ENCODE measurements at places on chromosomes 3 and 15.

GRCh38 chr3:126749931-126750755 lies 46.1 kb downstream of the CHCHD6 start:
- no peak for DNase-seq

GRCh38 chr15:58932710-58933280 lies 684 bp downstream of the SLTM start:
- DNase-seq, result peak; percentile 39

DNA sequence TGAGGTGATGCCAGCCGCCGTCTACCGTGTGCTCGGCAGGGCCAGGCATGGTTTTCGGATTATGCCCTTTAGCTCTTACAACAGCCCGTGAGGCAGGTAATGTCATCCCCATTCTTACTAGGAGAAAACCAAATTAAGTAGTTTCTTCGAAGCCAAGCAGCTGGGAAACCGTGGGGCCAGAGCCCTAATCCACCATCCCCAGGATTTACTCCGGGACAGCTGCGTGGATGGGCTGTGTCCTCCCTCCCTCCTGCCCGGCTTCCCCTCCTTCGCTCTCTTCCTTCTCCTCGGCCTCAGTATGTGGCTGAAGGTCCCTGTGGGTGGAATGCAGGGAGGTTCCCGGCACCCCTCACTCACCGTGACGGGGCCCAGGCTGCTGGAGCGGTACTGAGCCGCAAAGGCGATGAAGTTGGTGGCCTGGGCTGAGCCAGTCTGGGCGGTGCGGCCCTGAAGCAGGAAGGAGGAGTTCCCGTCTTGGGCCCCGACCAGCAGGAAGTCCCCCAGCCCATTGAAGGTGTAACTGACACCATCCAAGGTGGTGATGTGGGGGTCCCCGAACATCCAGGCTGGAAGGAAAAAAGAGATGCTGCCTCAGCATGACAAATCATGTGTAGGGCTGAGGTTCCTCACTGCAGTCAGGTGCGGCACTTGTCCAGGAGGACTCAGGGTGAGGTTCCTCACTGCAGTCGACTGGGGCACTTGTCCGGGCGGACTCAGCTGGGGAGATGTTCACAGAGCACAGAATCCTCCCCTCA lies 42.5 kb downstream of the MUC20 start:
- no peak for DNase-seq

- no peak for DNase-seq
Measured at GRCh38 chr15:81054236-81054635, 53.5 kb downstream of the TLNRD1 start.

DNA sequence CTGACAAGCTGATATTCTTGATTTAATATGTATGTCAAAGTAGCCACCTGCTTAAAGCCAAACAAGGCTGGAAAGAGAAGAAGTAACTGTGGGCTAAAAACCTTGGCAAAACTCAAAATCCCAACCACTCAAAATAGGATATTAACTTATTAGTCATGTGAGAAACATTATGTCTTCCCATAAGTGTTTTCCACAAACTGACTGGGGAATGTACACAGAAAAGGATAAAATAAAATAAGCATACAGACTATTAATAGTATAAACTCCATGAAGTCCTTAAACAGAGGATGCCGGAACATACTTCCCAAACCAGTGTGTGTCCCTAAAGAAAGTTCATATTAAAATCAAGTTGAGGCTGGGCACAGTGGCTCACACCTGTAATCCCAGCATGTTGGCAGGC lies 263.7 kb upstream of the THBS1 start:
- no peak for DNase-seq

GRCh38 chr3:11187681-11188080 lies 33.4 kb downstream of the HRH1 start:
- no peak for DNase-seq

DNA sequence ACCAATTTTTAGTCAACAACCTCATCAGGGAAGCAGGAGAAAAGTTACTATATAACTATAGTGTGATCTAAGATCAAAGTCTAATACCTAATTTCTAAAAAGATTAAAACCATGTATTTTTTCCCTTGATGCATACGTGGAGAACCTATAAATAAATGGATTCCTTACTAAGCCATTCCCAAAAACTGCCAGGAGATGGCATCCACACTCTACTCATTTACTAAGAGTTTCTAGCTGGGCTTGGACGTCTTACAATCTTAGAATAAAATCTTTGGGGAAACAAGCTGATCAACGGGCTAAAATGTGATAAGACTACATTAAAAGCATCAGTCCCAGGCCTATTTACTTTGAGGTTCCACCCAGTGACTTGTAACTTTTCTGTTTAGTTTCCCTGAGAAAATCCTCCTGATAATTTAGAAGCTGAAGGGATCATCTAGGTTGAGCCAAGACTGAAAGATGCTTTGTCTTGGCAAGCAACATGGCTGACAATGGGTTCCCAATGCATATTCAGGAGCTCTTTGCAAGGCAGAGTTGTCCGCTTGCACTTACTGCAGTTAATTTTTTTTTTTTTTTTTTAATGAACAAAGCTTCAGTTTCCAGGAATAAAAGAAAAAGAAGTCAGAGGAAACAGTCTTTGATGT lies 85.5 kb upstream of the FGF12 start:
- peak; percentile 65 for DNase-seq

DNA sequence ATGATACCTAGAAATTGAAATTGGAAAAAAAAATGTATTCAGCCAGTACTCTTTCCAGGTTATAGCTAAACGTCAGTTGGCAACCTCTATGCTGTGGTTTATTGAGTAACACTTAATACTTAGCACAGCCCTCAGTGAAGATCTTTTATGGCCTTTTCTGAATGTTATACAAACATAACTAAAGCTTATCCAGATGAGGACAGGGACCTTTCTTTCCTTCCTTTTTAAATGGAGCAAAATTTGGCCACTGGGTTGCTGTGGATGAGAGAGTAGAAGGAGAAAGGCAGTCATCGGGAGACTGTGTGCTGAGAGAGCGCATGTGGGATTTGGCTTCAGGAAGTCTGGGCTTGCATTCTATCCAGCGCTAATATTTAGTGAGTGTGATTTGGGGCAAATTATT lies 36.1 kb downstream of the IGF1R start:
- no peak for DNase-seq

DNA sequence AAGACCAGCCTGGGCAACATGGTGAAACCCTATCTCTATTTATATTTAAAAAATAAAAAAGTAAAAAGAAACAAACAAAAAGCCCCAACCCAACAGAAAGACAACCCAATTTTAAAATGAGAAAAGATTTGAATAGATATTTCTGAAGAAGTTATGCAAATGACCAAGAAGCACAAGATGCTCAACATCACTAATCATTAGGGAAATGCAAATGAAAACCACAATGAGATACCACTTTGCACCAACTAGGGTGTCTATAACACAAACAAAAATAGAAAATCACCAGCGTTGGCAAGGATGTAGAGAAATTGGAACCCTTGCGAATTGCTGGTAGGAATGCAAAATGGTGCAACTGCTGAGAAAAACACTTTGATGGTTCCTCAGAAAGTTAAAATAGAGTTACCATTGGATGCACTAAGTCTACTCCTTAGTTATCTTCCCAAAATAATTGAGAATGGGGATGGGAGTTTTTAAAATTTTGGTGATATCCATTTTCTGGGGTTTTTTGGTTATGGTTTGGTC lies 45.8 kb upstream of the CCNB2 start:
- no peak for DNase-seq

- no peak for DNase-seq
Measured at GRCh38 chr3:57544181-57545125, at the start of gene DNAH12. Gene DNAH12 (minus strand): TSS chr3:57544344. CDS start chr3:57542870, 1,474 bp downstream.

DNA sequence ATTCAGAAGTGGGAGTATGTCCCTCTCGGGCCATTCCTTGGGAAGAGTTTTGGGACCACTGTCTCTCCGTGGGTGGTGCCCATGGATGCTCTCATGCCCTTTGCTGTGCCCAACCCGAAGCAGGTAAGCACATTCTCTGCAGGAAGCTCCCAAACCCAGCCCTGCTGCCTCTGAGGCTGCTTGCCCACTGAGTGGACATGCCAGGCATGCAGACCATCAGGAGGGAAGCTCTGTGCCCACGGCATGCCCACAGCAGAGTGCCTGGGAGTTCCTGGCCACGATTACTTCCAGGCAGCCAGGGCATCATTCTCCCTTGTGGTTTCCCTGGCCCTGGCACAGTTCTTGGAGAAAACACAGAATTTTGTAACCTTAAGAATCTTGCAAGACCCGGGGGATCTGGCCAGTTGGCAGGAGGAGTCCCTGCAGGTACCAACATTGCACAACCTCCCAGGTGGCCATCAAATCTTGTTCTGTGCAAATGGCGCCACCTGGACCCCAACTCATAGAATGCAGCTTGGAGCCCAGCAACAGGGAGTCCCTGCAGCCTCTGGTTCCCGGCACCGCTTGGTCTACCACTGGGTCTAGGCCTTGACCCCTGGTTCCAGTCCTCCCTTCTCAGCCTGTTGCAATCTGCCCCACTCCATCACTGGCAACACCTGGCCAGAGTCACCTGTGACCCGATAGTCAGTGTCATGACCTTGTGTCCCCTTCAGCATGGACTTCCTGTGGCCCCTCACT lies 20.4 kb downstream of the FAH start:
- DNase-seq, result no peak

- DNase-seq, result no peak
Measured at GRCh38 chr3:193372783-193373182, 5.8 kb downstream of the ATP13A5 start.

DNA sequence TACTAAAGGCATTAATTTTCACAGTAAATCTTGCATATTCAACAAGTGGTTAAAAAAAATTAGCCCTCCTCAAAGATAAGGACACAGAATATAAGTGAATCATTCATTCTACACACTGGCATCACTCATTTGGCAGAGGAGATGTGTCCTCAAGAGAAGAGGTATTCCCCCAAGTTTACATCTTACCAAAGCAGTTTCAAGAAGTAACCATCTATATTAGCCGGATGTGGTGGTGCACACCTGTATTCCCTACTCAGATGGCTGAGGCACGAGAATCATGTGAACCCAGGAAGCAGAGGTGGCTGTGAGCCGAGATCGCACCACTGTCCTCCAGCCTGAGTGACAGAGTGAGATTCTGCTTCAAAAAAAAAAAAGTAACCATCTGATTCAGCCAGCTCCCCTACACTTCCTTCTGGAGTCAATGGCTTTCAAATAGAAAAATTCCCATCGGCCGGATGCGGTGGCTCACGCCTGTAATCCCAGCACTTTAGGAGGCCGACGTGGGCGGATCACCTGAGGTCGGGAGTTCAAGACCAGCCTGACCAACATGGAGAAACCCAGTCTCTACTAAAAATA lies 15.4 kb downstream of the RAF1 start:
- DNase-seq, result no peak
